RPMI7951 (cell line): ENCODE measurements at places on chromosomes 5 and 9. TPM values are rescaled to one million over a fixed set of nuclear protein-coding genes. Genes with fewer than 3 reads are reported as not detected.

Gene ISOC1
- 13.0 and 13.1 TPM in 2 replicates for total RNA-seq

Gene NRARP
- total RNA-seq, result 0.12 TPM in 1 of 2 replicates, not detected in the other

Gene ZNF462
- total RNA-seq, result 10.0 and 14.2 TPM in 2 replicates

Gene PCDHB7
- total RNA-seq, result 0.39 and 0.48 TPM in 2 replicates

Gene RLN1
- total RNA-seq, result 0.24 and 0.39 TPM in 2 replicates

Gene ANKRD18A
- not detected in 2 replicates for total RNA-seq

Gene GPR151
- total RNA-seq, result not detected in 2 replicates

Gene IL33
- under 0.01 TPM in 1 of 2 replicates, not detected in the other for total RNA-seq

Gene MORN5
- total RNA-seq, result not detected in 2 replicates

Gene ELOVL7
- total RNA-seq, result 0.10 TPM in 1 of 2 replicates, not detected in the other

Gene PCDHGA5
- 1.5 and 1.8 TPM in 2 replicates for total RNA-seq

Gene UNC5A
- 0.10 TPM in 1 of 2 replicates, not detected in the other for total RNA-seq

Gene GFI1B
- total RNA-seq, result not detected in 2 replicates

Gene THBS4
- total RNA-seq, result under 0.01 and 0.36 TPM in 2 replicates

Gene CREB3
- total RNA-seq, result 68.4 and 83.2 TPM in 2 replicates

Gene PURA
- 9.0 and 10.0 TPM in 2 replicates for total RNA-seq

Gene FRRS1L
- not detected in 2 replicates for total RNA-seq

Gene ARHGEF39
- total RNA-seq, result 7.6 and 14.2 TPM in 2 replicates

Gene NINJ1
- total RNA-seq, result 56.2 and 64.6 TPM in 2 replicates

Gene MPDZ
- total RNA-seq, result 13.7 and 17.3 TPM in 2 replicates

Gene PCDHGA10
- total RNA-seq, result 0.78 and 0.84 TPM in 2 replicates

Gene PIGO
- total RNA-seq, result 16.6 and 19.1 TPM in 2 replicates

Gene PIP5KL1
- 0.24 and 1.2 TPM in 2 replicates for total RNA-seq

Gene F2R
- 130 and 137 TPM in 2 replicates for total RNA-seq

Gene AGXT2
- not detected in 2 replicates for total RNA-seq

Gene PCDHA12
- total RNA-seq, result not detected in 2 replicates

Gene C1QTNF2
- 3.5 and 4.8 TPM in 2 replicates for total RNA-seq

Gene HNRNPH1
- total RNA-seq, result 316 and 329 TPM in 2 replicates

Gene SV2C
- under 0.01 TPM in 1 of 2 replicates, not detected in the other for total RNA-seq

Gene C9orf43
- total RNA-seq, result 0.12 and 0.49 TPM in 2 replicates

Gene CCL28
- 8.8 and 12.8 TPM in 2 replicates for total RNA-seq

Gene FOXI1
- total RNA-seq, result not detected in 2 replicates

Gene SPTLC1
- total RNA-seq, result 73.2 and 87.7 TPM in 2 replicates

Gene TMEM267
- 10.3 and 17.8 TPM in 2 replicates for total RNA-seq
